ENCODE measurements at places on chromosomes 6 and 20.

DNA sequence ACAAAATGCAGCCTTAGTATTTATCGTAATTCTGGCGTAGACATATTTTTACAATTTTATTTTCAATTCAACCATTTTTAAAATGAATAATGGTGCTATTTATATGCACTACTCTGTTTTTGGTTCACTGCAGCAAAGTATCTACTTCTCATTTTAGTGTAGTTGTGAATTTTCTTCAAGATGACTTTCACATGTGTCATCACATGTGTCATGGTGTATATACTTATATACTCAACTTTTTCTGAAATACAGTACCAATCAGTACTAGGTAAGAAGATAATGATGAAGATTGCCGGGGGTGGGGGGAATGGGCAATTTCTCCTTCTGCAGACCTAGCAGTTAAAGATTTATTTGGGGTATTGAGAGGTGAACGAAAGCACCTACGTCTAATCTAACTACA is 634.5 kb downstream of the PHF3 start:
- DNase-seq = no peak

DNA sequence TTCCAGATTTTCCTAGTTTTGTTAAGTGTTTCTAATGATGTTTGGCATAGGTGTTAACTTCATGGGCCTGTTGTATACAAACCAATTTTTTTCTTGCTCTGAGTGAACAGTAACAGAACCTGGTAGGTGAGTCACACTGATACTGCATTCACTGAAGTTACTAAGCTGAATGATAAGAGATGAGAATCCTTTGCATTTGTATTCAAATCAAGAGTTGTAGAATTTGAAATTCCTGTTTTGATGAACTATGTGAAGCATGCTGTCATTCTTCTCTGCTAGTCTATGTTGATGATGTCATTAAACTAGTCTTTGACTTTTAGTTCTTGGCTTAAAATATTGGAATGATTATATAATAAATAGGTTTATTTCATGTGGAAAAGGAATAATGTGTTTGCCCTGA is 37.9 kb downstream of the PTPRA start:
- DNase-seq = no peak

DNA sequence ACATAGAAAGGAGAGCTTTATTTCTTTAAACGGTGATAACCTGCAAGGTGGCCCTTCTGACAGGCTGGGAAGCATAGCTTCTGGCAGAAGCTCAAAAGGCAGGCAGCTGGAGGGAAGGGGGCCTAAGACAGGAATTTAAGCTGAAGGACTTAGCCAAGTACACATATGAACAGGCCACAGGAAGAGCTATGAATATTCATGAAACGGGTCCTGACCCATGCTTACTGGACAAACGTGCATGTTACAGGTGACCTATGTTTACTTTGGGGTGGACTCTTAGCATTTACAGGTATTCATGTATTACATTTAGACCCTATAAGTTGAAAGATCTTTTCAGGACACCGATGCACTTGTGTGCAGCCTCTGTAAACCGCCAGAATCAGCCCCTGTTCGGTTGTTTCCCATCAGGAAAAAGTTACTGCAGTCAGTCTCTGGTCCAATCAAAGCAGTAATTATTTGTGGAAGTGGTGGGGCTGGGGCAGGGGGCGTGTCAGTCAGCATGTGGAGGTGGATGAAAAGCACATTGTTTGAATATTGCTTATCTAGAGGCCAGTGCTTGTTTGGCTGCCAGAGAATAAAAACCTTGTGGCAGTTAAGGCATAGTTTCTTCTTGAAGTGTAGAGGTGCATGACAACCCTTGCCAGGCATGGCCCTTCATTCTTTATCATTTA is 2.9 kb upstream of the GZF1 start:
- no peak for DNase-seq

DNA sequence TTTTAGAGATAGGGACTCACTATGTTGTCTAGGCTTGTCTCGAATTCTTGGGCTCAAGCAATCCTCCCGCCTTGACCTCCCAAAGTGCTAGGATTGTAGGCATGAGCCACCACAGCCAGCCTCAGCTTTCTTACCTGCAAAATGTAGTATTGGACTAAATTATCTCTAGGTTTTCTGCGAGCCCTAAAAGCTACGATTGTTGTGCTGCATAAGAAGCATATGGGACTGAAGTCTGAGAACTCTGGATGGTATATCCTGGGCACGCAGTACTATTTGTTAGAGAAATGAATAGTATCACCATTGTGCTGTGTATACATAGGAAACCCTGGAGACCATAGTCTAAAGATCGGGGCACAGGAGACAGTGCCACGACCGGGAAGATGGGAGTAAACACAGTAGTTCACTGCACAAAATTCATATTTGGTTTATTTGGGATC is 60.1 kb downstream of the RPRD1B start:
- no peak for DNase-seq

DNA sequence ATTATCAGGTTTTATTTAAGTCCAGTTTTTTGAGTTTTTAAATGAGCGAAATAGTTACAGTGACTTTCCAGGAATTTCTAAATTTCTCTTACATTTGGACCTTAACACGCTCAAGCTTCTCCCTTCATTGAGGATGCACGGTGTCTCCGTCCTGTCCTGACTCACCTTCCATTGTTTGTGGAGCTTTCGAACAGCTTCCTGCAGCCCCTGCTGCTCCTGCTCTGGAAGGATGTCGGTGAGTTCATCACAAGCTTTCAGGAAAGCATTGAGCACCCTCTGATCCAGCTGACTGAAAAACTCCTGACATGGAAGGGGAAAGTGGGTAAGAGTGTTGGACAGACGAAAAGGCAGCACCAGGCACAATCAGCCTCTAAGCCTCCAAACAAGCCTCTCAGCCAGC is 183.7 kb downstream of the SYNE1 start:
- no peak for DNase-seq

- DNase-seq = no peak
Measured at GRCh38 chr20:23998844-23999243, 10.3 kb upstream of the GGTLC1 start.

DNA sequence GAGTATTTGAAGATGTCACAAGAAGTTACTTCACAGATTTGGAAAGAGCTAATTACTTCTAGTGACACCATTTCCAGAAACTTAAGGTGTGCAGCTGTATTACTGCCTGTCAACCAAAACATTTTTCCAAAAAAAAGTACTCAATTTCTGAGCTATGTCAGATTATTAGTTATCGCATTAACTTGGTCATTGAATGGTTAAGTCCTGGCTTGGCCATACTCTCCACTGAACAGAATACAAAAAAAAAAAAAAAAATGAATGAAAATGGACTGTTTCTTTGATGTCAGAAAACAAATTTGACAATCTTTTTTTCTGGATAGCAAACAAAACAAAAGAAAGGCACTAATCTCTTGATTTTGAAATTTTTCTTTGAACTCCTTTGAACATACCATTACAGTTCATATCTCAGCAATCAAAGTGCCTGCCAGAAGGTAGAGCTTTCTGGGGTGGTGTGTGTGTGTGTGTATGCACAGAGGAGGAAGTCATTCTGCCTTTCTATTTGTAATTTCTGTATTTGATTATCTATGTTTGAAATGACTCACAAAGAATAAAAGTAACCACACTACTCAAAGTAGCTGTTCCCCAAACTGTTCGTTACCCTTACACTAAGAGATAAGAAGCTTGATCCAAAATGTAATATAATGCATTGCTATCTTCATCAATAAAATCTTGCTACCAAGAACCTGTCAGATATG is 210.8 kb upstream of the FUT9 start:
- DNase-seq = no peak

DNA sequence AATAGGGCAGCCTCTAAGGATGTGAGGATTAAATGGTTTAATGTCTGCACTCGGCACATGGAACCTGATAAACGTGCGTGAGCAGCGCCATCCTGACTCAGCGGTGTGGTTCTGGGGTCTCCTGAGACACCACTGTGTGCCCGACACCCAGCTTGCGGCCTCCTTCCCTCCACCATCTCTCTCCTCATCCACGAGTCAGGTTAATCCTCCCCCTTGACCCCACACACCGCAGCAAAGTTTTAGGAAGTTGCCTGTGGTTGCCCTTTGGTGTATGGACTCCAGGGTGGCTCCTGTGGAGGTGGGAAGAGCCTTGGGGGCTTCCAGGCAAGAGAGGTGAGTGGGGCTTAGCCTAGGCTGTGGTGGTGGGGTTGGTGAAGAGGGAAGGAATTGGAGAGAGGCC is 68.2 kb downstream of the PHACTR3 start:
- DNase-seq = no peak

- no peak for DNase-seq
Measured at GRCh38 chr20:43938932-43939761, 24.5 kb downstream of the TOX2 start.

GRCh38 chr6:3159805-3160781 is 2.7 kb upstream of the TUBB2A start:
- DNase-seq = peak; percentile 24

GRCh38 chr6:161429921-161430490 is 156.1 kb upstream of the AGPAT4 start:
- DNase-seq = no peak

GRCh38 chr20:62079166-62079565 is 13.5 kb upstream of the TAF4 start:
- DNase-seq = no peak

DNA sequence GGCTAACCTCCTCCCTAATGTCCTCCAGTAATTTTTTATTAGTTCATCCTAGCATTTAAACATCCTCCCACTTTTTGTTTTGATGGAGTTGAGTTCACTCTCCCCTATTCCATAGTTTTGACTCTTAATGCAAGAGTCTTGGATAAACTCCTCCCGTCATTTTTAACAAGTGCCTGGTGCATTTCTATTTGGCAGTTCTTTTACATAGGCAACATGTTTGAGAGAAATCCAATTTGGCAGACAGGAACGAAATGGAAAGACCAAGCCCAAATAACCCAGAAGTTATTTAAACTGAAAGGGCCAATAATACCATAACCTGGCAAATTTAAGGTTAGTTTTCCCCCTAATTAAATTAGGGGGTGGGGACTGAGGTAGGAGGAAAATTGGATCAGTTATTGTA is 291.5 kb upstream of the MANEA start:
- no peak for DNase-seq

GRCh38 chr6:161536224-161536630 is 262.4 kb upstream of the AGPAT4 start:
- no peak for DNase-seq

DNA sequence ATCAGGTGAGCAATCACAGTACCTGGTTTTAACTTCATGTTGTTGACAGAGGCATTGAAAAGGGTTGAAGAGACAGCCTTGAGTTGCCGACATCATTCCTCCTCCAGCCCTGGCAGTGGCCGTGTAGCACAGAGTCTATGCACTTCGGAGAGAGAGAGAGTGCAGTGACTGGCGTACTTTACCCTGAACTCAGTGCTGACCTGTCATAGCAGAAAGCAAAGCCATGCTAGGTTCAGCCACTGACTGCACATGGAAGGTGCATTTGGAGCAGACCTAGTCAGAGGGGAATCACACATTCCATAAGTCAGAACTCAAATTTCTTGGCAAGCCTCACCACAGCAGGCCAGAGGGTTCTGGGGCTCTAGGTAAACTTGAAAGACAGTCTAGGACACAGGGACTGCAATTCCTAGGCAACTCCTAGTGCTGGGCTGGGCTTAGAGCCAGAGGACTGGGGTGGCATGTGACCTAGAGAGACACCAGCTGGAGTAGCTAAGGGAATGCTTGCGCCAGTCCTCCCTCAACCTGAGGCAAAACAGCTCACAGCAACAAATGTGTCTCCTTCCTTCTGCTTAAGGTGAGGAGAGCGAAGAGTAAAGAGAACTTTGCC is 69.1 kb downstream of the ELOVL4 start:
- DNase-seq = no peak

- DNase-seq = no peak
Measured at GRCh38 chr6:148423133-148423532, 80.5 kb downstream of the SASH1 start.

DNA sequence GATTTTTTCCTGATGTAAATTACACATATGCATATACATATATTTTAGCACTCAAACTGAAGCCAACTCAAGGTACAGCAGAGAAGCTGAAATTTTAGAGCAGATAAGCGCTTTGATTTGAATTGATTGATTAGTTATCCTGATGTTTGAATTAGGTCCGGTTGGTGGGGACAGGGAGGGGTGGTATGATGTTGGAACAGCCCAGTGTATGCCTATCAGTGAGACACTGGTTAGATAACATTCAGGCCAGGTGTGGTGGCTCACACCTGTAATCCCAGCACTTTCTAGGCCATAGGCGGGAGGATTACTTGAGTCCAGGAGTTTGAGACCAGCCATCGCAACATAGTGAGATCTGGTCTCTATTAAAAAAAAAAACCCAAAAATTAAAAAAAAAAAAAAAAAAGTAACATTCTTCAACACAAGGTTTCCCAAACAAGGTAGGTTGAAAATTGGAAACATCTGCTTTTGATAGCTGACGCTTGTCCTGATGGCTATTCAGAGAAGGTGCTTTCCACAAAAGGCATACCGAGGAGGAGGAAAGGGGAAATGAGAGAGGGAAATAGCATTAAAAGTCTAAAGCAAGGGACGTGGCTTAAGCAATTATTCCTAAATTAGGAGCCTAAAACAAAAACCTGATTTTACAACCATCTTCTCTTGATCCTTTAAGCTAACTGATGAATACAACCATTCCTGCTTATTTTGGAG is 288.4 kb upstream of the JARID2 start:
- DNase-seq = no peak

GRCh38 chr6:33892581-33893346 is 89.0 kb upstream of the MLN start:
- DNase-seq = no peak

DNA sequence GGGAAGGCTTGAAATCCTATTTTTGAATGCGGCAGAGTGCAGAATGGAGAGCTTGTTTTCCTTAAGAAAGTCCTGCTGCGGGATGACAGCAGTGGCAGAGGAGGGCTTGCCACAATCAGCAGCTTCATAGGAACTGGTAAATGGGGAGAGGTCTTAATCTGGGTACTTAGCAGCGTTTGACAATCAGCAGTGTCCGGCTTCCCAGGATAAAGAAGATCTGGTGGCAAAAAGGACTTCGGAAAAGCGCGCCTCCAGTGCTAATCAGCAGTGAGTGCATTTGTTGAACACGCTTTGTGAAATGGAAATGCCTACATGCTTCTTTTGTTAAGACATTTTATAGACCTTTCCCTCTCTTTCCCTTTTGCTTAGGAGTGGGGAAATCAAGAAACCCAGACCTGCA is 735.7 kb downstream of the QKI start:
- DNase-seq = no peak

DNA sequence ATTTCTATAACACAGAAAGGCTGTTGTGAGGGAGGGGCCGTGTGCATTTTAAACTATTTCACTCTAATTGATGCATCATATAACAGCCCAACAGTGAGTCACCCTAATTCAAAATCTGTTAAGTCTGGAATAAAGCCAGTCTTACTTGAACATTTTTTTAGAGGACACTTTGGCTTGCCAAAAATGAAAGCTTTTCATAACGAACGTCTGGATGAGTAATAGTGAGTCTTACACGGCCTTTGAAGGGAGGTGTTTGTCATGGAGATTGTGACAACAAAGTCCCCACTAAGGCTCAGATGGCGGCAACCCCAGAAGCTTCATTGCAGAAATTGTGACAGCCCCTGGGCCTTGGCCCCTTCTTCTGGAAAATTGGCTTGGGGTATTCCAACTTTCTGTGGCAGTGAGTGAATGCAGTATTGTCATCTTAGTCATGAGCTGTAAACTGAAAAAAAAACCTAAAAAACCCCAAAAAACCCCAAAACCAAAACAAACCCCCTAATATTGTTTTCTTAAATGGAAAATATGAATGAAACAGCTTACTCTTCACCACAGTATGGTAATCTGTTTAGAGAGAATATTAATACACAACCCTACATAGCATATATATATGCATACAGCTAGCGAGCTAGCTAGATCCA is 92.6 kb upstream of the CLDN20 start:
- DNase-seq = peak; percentile 74

Data from stimulated activated CD4-positive, alpha-beta T cell treated with anti-CD3 and anti-CD28 coated beads, TNF-alpha, amount 100 ng/mL, for 1 hour (primary cell).